Occipital lobe (tissue), 3 donors: ENCODE measurements at places on chromosomes 12 and 14.

DNA sequence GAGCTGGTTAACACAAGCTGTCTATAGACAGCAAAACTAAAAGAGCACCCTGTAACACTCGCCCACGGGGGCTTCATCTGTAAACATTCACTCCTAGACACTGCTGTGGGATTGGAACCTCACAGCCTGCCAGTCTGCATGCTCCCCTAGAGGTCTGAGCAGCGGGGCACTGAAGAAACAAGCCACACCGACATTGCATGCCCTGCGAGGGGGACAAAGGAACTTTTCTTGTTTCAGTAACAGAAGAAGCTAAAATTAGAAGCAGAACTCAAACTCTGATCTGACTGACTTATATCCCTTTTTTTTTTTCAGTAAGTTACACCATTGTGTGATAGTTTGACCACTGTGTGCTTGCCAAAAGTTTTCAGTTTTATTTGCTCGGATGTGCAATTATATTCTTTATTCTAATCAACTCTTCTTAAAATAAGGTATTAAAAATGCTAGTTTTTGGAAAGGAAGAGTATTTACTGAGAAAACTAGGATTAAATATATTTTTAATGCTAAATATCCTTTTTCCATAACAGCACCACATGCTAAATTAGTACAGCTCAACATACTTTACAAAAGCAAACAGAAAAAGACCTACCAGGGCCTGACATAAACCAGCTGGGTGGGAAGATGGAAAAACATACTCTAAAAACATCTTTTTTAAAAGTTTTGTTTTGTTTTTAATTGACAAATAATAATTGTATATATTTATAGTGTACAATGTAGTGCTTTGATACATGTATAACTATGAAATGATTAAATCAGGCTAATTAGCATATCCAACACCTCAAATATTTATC is 100.2 kb downstream of the EPS8 start:
- peak; percentile 2 for DNase-seq

- DNase-seq, result no peak
Observed at GRCh38 chr12:106974511-106974910, 12.4 kb downstream of the MTERF2 start.

GRCh38 chr12:44750468-44750867 is 125.6 kb downstream of the NELL2 start:
- no peak for DNase-seq

DNA sequence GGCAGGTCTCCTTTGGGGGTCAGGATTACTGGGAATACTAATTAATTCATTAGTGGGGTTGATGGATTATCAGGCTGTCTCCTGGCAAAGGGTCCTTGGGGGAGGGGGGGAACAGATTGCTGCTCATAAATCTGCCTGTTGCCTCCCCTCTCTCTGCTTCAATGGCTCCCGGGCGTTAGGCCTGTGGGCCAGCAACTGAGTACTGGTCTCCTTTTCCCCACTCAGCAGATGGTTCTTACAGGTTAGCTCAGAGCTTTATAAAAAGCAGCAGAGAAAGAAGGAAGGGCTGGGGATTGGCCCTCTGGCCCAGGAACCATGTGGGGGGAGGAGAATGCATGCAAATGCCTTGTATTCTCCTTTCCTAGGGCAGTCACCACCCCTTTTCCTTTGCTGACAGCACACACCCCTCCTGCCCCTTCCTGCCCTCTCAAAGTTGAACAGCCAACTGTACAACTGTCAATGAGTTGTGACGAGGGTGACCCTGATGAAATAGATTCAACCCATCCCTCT is 2.3 kb upstream of the NEUROD4 start:
- no peak for DNase-seq

- no peak for DNase-seq
Observed at GRCh38 chr12:95605087-95605486, 53.8 kb upstream of the USP44 start.

DNA sequence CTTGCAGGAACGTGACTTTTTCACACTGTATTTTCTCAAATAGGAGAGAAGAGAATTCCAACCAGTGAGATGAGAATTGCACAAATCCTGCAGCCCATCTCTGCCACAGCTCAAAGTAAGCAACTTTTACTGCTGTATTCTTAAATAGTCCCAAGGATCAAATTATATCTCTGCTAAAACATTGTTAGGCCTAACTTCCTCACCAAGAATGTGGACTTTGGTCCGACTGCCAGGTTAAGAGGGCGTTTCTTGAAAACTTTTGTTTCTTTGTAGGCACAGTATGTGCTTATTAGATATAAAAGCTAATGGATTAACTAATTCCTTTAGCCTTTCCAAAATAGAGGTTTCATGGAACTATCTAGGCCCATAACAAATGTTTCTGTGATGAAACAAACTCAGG is 61.4 kb upstream of the IFNG-AS1 start:
- DNase-seq, result no peak

DNA sequence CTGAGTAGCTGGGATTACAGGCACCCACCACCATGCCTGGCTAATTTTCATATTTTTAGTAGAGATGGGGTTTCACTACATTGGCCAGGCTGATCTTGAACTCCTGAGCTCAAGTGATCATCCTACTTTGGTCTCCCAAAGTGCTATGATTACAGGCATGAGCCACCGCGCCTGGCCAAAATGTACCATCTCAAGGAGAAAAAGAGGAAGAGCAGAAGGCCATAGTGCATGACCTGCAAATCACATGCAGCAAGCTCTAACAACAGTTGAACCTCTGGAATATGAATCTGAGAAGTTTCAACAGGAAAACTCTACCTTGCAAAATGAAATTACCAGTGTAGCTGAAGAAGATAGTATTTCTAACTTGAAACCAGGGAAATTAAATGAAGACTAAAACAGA is 17.1 kb upstream of the SERPINA1 start:
- DNase-seq, result no peak

DNA sequence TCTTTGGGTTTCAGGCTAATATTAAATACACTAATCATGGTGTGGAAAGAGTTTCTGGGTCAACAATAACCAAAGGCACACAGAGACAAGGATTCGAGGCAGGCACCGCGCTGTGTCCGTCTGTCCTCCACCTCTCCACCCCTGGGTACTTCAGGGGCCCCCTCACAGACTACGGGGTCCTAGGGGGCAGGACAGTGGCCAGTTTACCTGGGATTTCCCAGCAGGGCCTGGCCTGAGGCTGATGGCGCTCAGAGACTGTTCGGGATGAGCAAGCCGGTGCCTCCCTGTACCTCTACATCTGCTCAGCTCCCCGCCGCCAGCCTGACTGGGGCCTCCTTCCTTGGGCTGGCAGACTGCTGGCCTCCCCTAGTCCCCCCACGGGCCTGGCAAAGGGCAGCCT is 18.1 kb upstream of the EIF5 start:
- no peak for DNase-seq

DNA sequence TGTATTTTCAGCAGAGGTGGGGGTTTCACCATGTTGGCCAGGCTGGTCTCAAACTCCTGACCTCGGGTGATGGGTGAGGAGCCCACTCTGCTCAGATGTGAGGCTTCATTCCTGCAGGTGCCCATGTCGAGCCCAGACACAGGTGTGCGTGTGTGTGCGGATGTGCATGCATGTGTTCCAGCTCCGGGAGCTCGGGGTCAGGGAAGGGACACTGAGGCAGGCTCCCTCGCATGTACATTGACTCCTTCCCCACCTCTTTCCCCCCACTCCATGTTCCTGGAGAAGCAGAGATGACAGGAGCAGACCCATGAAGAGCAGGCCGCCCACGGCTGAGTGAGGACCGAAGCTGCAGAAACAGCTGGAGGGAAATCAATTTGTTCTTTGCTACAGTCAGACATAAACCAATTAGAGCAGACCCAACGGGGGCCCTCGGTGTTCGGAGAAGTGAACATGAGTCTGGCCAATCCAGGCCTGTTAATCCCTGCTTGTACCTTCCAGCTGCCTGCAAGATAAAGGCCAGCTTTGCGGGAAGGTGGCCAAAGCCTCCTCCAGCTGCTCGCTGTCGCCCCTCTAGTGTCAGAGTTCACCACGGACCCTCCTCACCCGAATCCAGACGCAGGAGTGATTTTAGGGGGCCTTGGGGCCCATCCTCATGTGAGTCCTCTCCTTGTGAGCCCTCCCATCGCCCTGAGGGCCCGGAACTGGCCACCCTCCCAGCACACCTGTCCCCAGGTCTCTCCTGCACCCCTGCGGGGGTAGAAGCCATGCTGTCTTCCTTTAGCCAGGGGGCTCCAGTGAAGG is 321.0 kb upstream of the RTL1 start:
- no peak for DNase-seq

- DNase-seq, result no peak
Observed at GRCh38 chr14:103859416-103860202, 12.2 kb upstream of the PPP1R13B start.

- no peak for DNase-seq
Observed at GRCh38 chr14:101226265-101226602, 322.7 kb upstream of the RTL1 start.

- no peak for DNase-seq
Observed at GRCh38 chr14:105866841-105867321, 340.5 kb downstream of the TMEM121 start.

- no peak for DNase-seq
Observed at GRCh38 chr14:102835959-102836358, 58.7 kb downstream of the TRAF3 start.

GRCh38 chr12:53231921-53232645 is at the start of gene RARG:
RARG (minus strand) TSS chr12:53232209; CDS start chr12:53227545, 4,664 bp downstream.
- no peak for DNase-seq

- DNase-seq, result no peak
Observed at GRCh38 chr14:98008381-98009113, 1211.4 kb downstream of the VRK1 start.

DNA sequence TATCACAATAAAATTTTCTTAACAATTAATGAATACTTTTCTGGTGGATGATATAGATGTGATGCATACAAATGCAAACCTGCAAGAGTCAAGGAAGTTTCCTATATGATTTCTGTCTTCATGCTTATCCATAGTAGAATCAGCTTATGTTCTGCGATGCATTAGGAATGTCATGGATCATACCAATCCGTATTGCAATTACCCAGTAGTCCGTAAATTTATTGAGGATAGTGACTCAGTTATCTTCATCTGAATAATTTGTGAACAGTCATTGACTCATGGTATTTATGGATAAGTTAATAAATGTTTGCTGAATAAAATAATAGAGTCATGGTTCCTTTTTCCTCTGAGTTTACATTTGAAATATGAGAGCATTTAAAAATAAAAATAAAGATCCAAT is 483.4 kb downstream of the LRFN5 start:
- DNase-seq, result no peak

GRCh38 chr12:53624458-53624857 is 1.7 kb downstream of the ATF7 start:
- DNase-seq, result no peak

DNA sequence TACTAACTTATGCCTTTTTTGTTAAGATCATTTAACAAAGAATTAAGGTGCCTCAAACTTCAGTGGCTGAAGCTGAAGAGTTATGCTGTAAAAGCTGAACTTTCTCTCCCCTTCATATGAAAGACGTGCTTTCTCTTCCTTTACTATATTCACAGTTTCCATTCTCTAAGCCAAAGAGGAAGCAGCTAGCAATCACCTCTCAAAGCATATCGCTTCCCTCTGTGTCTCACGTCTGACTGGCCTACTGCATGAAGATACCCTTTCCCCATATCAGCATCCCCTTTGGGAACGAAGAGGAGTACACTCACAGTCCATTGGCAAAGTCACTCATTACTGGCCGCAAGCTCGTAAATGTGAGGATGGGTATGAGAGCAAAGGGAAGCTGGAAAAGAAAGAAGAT is 34.9 kb downstream of the SLC11A2 start:
- no peak for DNase-seq

DNA sequence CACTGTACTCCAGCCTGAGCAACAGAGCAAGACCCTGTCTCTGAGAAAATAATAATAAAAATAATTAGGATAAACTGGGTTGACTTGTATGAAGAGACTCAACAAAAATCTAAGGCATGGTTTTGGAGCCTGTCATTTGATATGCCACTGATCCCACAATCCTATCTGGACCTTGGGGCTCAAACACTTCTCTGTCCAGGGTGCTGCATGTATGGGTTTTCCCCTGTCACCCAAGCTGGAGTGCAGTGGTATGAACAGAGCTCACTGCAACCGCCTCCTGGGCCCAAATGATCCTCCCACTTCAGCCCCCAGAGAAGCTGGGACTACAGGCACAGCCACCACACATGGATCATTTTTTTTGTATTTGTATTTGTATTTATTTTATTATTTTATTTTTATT is 5.3 kb upstream of the VSIG10 start:
- DNase-seq, result no peak

DNA sequence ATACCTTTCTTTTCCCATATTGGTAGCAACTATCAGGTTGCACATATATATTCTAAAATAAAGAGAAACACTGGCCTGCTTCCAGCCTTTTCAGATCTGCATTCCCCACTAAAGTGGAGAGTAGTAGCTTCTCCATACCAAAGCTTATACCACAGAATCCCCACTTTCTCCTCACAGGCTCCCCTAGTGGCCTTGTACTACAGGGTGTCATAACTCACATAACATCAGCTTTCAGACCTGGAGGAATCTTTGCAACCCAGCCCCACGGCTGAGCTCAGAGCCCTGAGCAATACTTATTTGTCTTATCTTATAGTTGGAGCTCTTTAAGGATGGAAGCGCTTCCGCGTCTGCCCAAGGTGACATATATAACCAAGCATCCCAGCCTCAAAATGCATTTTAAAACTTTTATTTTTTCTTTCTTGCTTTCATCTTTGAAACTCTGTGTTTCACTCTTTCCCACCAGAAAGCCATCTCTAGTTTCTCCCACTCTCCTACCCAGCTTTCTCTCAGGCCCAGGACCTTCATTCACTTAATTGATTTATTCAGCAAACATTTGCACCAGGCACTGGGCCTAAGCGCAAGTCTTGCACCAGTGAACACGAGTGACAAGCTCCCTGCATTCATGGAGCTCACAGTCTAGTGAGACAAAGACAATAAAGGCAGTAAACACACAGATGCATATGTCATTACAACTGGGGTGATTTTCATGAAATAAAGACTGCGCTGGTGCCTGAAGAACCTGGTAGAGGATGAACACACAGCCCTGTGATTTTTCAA is 254.7 kb downstream of the IPO8 start:
- no peak for DNase-seq

- no peak for DNase-seq
Observed at GRCh38 chr12:108516511-108517275, 1.6 kb downstream of the FICD start.

DNA sequence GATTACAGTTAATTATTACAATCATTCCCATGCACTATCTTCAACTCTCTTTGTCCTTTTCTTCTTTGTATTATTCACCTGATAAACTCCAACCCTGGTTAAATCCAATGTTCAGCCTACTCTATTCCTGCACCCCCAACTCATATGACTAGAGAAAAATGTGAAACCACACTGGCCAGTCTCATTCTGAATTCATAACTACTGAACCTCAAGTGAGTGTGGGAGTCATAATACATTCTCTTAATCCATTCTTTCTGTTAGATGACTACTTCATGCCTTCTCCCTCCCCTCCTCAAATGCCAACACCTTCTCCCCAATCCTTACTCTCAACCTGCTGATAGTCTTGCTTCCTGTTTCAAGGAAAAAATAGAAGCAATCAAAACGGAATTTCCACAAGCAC is 22.3 kb upstream of the ITPR2 start:
- no peak for DNase-seq

DNA sequence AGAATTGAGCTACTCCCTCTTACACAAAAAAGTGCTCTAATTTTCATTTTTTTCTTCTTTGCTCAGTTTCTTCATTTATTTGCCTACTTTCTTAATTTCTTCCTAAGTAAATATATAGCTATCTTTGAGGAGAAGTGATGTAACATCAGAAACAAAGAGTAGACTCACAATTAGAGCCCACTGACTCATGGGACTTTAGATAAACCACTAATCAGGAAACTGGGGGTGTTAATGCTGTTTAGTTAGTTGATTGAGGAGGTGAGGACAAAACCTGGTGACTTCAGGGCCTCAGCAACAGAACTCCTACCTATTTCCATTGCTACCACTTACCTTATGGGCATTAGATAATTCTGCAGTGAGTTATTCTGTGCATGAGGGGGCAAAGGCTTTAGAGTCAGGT is 151.7 kb downstream of the MON2 start:
- no peak for DNase-seq
